ENCODE measurements at places on chromosomes 2 and 18. TPM values are rescaled to one million over a fixed set of nuclear protein-coding genes. Genes with fewer than 3 reads are reported as not detected.

Gene CRACDL
- 12.1 TPM for total RNA-seq

Gene RGPD3
- total RNA-seq = 0.32 TPM

Gene DSG4
- total RNA-seq = 4.5 TPM

Gene LONRF2
- total RNA-seq = 0.88 TPM

Gene RPRM
- 0.51 TPM for total RNA-seq

Gene EMILIN2
- 10.9 TPM for total RNA-seq

Gene VSNL1
- 10.1 TPM for total RNA-seq

Gene DQX1
- total RNA-seq = 7.3 TPM

Gene EVX2
- total RNA-seq = not detected

Gene DHRS9
- 1.9 TPM for total RNA-seq

Gene LRATD1
- 34.5 TPM for total RNA-seq

Gene FBXO41
- 2.9 TPM for total RNA-seq

Gene CD207
- total RNA-seq = 57.6 TPM

Gene SP5
- total RNA-seq = 1.8 TPM

Gene CENPO
- 2.7 TPM for total RNA-seq

Gene SALL3
- not detected for total RNA-seq

Gene GKN1
- total RNA-seq = not detected

GRCh38 chr2:102815285-102815684 lies 53.5 kb downstream of the TMEM182 start:
- DNase-seq = no peak

GRCh38 chr18:79478484-79479115 lies 82.9 kb downstream of the NFATC1 start:
- DNase-seq = no peak

- no peak for DNase-seq
Observed at GRCh38 chr2:204170411-204170810, 233.8 kb downstream of the ICOS start.

DNA sequence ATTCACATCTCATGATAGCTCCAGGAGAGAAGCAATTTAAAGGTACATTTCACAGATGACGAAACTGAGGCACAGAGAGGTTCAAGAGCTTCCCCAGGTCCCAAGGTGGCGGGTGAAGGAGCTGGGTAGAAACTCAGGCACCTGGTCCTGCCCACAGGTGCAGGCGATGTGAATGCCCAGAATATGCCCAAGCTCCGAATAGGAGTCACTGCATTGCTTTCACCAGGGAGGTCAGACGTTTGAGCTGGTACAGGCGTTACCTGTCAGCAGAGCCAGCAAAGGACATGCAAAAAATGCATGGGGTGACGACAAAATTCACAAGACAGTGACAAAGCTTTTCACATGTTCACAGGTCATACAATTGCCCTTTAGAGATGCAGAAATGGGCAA lies 247.9 kb downstream of the HDAC4 start:
- peak; percentile 68 for DNase-seq

DNA sequence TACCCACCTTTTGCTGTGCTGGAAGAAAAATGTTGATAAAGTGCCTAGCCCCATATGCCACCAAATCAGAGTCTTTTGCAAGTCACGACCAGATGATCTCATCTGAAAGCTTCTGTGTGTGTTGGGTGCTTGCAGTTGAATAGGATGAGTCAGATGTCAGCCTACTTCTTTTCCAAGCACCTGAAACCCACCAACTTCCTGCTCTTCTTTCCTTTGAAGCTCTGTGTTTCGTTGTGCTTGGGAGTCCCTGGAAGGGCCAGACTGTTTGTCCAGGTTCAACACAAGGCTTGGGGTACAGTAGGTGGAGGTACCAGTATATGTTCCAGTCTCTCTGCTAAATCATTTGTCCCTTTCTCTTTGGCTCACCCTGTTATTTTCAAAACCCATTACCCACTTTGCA lies 36.8 kb upstream of the LCLAT1 start:
- DNase-seq = no peak

- no peak for DNase-seq
Observed at GRCh38 chr2:10335046-10335840, 32.5 kb downstream of the HPCAL1 start.

DNA sequence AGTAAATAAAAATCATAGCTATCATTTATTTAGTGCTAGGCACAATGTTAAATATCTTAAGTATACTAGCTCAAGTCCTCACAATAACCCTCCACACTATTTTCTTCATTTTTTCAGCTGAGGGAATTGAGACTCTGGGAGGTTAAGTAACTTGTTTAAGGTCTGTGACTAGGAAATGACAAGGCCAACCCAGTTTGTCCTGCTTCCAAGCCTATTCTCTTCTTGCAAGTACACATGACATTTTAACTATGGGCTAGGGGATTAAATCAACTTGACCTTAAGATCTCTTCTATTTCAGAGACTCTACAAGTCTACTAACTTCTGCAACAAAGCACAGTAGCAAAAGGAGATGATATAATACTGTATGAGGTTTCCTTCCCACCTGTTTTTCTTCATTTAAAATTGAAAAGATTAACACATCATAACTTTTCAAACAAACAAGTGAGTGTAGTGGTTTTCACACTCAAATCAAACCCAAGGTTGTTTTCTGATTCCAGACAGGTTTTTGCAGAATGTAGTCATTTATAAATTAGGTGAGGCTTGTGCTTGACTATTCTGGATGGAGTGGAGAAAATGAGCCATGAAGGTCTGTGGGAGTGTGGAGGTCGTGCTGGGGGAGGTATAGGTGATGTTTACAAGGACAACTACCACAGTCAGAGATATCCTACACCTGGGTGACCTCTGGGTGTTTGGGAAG lies 57.0 kb downstream of the CD28 start:
- no peak for DNase-seq

DNA sequence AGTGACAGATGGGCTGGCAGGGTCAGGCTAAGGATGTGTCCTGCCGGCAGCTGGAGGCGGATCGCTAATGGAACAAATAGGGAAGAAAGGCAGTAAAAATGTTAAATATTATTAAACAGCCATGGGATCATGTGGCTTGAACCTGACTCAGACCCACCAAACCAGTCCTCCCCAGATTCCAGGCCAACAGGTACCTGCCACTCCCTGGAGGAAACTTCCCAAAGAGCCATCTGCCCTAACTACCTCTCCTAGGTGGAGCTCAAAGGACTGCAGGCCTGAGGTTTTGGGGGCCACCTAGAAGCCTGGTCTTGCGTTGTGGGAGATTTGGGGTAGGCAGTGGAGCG lies 34.3 kb downstream of the CIB4 start:
- DNase-seq = peak; percentile 63

- peak; percentile 42 for DNase-seq
Observed at GRCh38 chr2:45763255-45763654, 111.8 kb downstream of the PRKCE start.

DNA sequence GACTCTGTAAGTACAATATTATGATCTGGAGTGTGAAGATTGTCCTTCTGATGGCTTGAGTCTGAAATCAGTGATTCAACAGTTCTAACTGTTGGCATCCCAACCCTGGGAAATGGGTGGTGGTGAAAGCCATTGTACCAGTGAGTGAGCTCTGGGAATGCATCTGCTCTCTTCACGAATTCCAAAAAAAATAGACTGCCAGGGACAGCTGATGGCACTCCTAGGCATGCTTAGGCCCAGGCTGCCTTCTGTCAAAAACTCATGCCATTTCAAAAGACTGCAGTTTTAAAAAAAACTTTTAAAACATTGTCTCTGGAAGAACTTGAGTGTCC lies 20.3 kb downstream of the OXER1 start:
- DNase-seq = no peak

DNA sequence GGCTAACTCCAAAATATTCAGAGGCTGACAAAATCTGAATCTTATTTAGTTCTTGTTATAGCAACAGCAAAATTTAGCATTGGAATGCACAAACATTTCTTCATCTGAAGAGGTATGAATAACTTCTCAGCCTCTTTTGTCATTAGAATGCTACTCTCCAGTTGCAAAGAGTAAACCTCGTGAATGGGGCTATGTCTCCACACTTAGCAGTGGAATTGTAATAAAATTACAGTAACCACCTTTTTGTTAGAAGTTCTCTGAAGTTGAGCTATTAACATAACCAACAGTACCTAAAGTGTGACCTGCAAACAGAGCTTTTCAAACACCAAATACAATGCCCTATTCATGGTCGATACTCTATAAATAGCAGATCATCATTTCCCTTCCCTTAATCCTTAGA lies 50.2 kb upstream of the GALNT3 start:
- no peak for DNase-seq

DNA sequence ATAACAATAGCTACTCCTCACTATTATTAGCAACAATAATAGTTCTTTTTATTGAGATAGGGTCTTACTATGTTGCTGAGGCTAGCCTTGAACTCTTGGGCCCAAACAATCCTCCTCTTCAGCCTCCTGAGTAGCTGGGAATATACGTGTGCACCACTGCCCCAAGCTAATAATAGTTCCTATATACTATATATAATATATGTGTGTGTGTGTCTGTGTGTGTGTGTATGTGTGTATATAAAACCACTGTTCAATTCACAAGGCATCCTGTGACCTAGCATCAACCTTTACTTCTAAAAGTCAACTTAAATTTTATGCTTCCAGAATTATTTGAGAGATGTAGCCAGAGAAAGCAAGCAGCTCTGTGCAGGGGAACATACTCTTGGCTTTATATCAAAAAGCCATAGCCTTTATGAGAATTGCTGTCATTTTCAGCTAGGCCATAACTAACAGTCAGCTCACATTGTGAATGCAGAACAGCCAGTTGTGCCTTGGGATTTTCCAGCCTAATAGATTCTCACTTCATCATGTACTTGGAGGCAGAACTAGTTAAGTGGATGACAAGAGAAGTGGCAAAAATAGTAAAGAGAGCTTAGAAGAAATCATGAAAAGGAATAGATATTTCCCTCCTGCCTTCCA lies 665.5 kb downstream of the NYAP2 start:
- DNase-seq = no peak

GRCh38 chr18:77220726-77221125 lies 28.9 kb upstream of the GALR1 start:
- no peak for DNase-seq

DNA sequence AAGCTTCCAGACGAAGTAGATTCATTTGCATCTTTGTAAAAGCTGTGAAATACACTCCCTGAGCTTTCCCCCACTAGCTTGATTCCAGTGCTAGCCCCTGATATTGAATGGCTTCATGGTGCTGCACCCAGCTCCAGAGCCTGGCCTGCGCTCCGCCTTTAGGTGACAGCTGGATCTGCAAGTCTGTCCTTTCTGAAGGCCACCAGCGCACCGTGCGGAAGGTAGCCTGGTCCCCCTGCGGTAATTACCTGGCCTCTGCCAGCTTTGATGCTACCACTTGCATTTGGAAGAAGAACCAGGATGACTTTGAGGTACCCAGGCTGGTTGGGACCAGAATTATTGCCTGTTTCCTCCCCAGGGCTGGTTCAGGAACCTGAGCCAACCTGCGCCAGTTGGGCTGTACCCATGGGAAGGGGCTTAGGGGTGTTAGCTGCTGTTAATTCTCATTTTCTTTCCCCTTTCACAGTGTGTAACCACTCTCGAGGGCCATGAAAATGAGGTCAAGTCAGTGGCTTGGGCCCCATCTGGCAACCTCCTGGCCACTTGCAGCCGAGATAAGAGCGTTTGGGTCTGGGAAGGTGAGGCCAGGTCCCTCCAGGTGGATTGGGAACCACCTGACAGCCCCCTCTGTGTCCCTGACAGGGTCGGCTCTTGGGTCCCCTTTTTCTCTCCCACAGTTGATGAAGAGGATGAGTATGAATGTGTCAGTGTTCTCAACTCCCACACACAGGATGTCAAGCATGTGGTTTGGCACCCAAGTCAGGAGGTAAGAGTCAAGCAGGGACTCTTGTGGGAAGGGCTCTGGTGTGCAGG lies 1.3 kb downstream of the CIAO1 start:
- peak; percentile 87 for DNase-seq

- DNase-seq = no peak
Observed at GRCh38 chr2:10331027-10331701, 28.5 kb downstream of the HPCAL1 start.

DNA sequence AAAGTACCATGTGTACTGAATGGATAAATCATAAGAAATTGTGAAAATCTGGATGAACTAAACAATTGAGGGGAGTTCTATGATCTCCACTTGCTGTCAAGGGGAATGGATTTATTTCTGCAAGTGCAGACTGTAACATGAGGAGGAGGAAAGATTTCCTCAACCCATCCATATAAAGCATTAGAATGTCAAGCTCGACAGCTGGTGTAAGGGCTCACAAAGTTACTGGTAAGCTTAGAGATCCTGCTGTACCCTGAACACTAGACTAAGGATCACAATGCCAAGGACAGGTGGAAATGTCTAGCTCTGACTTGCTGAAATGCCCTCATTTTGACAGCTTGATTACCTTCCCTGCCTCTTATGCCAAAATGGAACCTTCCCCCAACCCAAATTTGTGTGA lies 125.3 kb downstream of the TCF4 start:
- DNase-seq = no peak

GRCh38 chr2:117972476-117973123 lies 41.3 kb downstream of the CCDC93 start:
- DNase-seq = no peak

GRCh38 chr2:75596784-75597183 lies 36.0 kb upstream of the EVA1A start:
- DNase-seq = no peak

DNA sequence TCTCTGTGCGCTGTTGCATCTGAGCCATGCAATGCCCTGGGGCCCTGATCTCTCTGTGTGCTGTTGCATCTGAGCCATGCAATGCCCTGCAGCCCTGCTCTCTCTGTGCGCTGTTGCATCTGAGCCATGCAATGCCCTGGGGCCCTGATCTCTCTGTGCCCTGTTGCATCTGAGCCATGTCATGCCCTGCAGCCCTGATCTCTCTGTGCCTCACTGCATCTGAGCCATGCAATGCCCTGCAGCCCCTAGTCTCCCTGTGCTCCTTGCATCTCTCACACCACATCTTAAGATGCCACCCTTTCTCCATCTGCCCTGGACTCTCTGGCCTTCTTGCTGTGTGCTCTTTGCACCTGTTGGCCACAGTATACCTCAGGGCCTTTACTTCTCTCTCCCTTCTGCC lies 56.2 kb downstream of the SOX11 start:
- no peak for DNase-seq

GRCh38 chr2:16682431-16683118 lies 16.9 kb upstream of the CYRIA start:
- DNase-seq = no peak

DNA sequence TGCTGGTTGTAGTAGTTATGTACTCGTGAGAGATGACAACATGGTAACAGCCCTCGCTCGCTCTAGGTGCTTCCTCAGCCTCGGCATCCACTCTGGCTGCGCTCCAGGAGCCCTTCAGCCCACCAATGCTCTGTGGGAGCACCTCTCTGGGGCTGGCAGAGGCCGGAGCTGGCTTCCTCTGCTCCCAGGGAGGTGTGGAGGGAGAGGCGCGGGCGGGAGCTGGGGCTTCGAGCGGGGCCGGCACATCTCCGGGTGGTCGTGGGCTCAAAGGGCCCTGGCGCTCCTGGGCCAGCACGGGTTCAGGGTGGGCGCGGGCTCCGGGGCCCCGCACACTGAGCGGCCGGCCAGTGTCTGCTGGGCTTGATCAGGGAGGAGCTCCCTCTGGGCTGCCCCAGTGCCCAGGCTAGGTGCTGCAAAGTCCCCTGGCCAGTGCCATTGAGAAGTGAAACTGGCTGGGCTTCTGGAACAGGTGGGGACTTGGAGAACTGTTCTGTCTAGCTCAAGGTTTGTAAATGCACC lies 1012.1 kb downstream of the CNTNAP5 start:
- DNase-seq = no peak

- DNase-seq = no peak
Observed at GRCh38 chr2:145412155-145412554, 892.2 kb upstream of the ZEB2 start.

GRCh38 chr18:76518123-76518859 lies 23.2 kb upstream of the ZNF516 start:
- peak; percentile 91 for DNase-seq

GRCh38 chr2:1360557-1361250 lies 52.6 kb upstream of the TPO start:
- DNase-seq = no peak
